ENCODE measurements at places on chromosomes 3 and 15. TPM values are rescaled to one million over a fixed set of nuclear protein-coding genes. Genes with fewer than 3 reads are reported as not detected.
A peak's percentile ranks its signal among the peaks of the same experiment; 100 is the strongest.

SLC9C1 gene
- total RNA-seq = not detected

PLXNA1 gene
- 42.1 TPM for total RNA-seq

- DNase-seq = peak; percentile 13
Observed at GRCh38 chr3:119880966-119881365, 99.1 kb downstream of the NR1I2 start.

GRCh38 chr15:49418811-49419210, 4.2 kb upstream of the FGF7 start:
- no peak for DNase-seq
